ENCODE measurements at places on chromosomes 7 and 10. TPM values are rescaled to one million over a fixed set of nuclear protein-coding genes. Genes with fewer than 3 reads are reported as not detected.

DNA sequence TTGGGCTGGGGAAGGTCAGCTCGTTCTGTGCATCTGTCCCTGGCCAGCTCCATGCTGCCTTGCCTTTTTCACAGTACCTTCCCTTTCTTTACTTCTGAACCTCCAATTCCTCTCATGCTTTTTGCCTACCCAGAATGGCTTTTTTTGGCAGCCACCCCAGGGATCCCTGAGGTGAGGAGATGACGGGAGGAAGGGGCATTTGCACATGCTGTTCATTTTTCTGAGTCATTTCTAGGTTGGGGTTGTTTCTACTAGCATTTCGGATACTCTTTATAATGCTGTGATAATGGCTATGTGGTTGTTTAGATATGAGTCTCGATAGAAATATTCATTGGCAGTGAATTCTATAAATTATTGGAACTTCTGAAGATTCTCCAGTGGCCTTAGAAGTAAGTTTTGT, 415.1 kb upstream of the FZD8 start:
- no peak overlapping the region for H3K27ac ChIP-seq
- H3K36me3 ChIP-seq: no peaks in the 10 kb centered on the region
- H3K4me3 ChIP-seq: no peak overlapping the region
- no peaks in the 10 kb centered on the region for H3K4me1 ChIP-seq
- H3K27me3 ChIP-seq: no peaks in the 10 kb centered on the region
- DNase-seq: no peak

Gene GRM3
- not detected for total RNA-seq

- no peaks in the 10 kb centered on the region for H3K4me1 ChIP-seq
- H3K4me3 ChIP-seq: no peak overlapping the region
- no peak overlapping the region for H3K27ac ChIP-seq
- no peaks in the 10 kb centered on the region for H3K27me3 ChIP-seq
- DNase-seq: no peak
- H3K36me3 ChIP-seq: no peaks in the 10 kb centered on the region
Measured at GRCh38 chr7:95776561-95777185, 4.3 kb downstream of the DYNC1I1 start.

Gene CTNNA3
- total RNA-seq: 0.33 TPM

DNA sequence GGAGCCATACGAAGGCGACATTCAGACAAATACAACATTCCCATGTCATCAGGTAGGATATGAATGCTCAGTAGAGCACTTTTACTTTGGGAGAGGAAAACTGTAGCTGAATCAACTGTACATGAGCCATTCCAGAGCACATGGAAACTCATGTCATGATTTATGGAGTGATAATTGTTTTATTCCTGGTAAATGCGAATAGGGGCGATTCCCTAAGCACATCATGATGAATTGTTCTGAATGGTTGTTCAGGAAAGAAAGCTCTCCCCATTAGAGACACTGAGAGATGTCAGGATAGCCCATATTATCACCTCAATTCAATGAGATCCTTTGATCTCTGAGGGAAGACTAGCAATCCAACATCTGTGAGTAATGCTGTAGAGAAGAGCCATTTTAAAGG, 243.6 kb downstream of the FOXP2 start:
- H3K27ac ChIP-seq: no peak overlapping the region
- H3K4me3 ChIP-seq: no peak overlapping the region
- no peaks in the 10 kb centered on the region for H3K27me3 ChIP-seq
- H3K36me3 ChIP-seq: no peaks in the 10 kb centered on the region
- DNase-seq: no peak
- H3K4me1 ChIP-seq: no peaks in the 10 kb centered on the region

- DNase-seq: no peak
- no peak overlapping the region for H3K4me3 ChIP-seq
- no peaks in the 10 kb centered on the region for H3K36me3 ChIP-seq
- H3K27ac ChIP-seq: no peak overlapping the region
- H3K27me3 ChIP-seq: no peaks in the 10 kb centered on the region
- H3K4me1 ChIP-seq: no peaks in the 10 kb centered on the region
Measured at GRCh38 chr10:33241351-33241750, 93.1 kb downstream of the NRP1 start.

DNA sequence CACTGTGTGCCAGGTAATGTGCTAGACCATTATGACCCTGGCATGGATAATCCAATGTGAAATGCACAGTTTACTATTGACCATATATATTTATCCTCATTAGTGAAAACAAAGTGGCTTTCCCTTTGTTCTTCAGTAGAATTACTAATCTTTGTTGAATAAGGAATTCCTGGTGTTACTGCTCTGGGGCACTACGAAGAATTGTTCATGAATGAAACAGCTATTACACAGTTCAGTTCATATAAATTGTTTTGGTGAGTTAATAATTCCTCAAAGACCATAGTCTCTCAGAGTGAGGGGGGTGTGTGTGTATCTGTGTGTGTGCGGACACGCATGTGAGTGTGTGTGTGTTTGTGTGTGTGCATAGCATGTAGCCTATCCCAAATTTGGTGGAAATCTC, 668.0 kb upstream of the MBL2 start:
- no peaks in the 10 kb centered on the region for H3K4me1 ChIP-seq
- DNase-seq: no peak
- H3K36me3 ChIP-seq: no peaks in the 10 kb centered on the region
- H3K27ac ChIP-seq: no peak overlapping the region

Gene AOAH
- 13.3 TPM for total RNA-seq

GRCh38 chr7:68892236-68892635, 706.0 kb upstream of the AUTS2 start:
- no peaks in the 10 kb centered on the region for H3K27me3 ChIP-seq
- no peaks in the 10 kb centered on the region for H3K4me1 ChIP-seq
- DNase-seq: no peak
- no peak overlapping the region for H3K27ac ChIP-seq
- no peak overlapping the region for H3K4me3 ChIP-seq

Gene PWWP2B
- 10.7 TPM for total RNA-seq

Gene TMEM184A
- not detected for total RNA-seq

Data from breast epithelium (tissue), 4 donors.